Fibroblast of the aortic adventitia (primary cell): ENCODE measurements at places on chromosomes 2 and 18. TPM values are rescaled to one million over a fixed set of nuclear protein-coding genes. Genes with fewer than 3 reads are reported as not detected.

The ZNF396 gene
- total RNA-seq = 2.0 and 2.4 TPM in 2 replicates

The CLHC1 gene
- 14.3 and 36.5 TPM in 2 replicates for total RNA-seq

The KLHL30 gene
- total RNA-seq = 0.09 and 0.33 TPM in 2 replicates

The SCN7A gene
- total RNA-seq = under 0.01 and 4.7 TPM in 2 replicates

The YWHAQ gene
- total RNA-seq = 152 and 562 TPM in 2 replicates

The ADAM17 gene
- total RNA-seq = 40.1 and 108 TPM in 2 replicates

The CIDEA gene
- total RNA-seq = not detected in 2 replicates

The TMEM163 gene
- total RNA-seq = not detected in 2 replicates

The TSGA10 gene
- 3.8 and 11.8 TPM in 2 replicates for total RNA-seq

The TXNDC2 gene
- 0.16 and 0.27 TPM in 2 replicates for total RNA-seq

The IL1RL1 gene
- total RNA-seq = 4.9 and 8.2 TPM in 2 replicates

The SUPT7L gene
- 14.0 and 36.7 TPM in 2 replicates for total RNA-seq

The ALK gene
- total RNA-seq = 0.27 and 0.82 TPM in 2 replicates

The PDCD1 gene
- total RNA-seq = not detected in 2 replicates

The CNTNAP5 gene
- under 0.01 TPM in 1 of 2 replicates, not detected in the other for total RNA-seq

The NEB gene
- total RNA-seq = 0.27 and 0.41 TPM in 2 replicates

The UGT1A8 gene
- 0.09 TPM in 1 of 2 replicates, not detected in the other for total RNA-seq

The POTEC gene
- under 0.01 TPM in 1 of 2 replicates, not detected in the other for total RNA-seq

The RAB6C gene
- not detected in 2 replicates for total RNA-seq

The RGPD3 gene
- total RNA-seq = 0.41 and 0.45 TPM in 2 replicates

The PLCL1 gene
- 12.4 and 17.7 TPM in 2 replicates for total RNA-seq

The TRIM43 gene
- not detected in 2 replicates for total RNA-seq

The TUBB8B gene
- total RNA-seq = not detected in 2 replicates

The IGFBP2 gene
- total RNA-seq = 1.1 and 10.6 TPM in 2 replicates

The DSG3 gene
- 0.16 TPM in 1 of 2 replicates, not detected in the other for total RNA-seq

The GAREM2 gene
- 0.57 and 2.4 TPM in 2 replicates for total RNA-seq

The PPP1CB gene
- total RNA-seq = 307 and 330 TPM in 2 replicates

The AQP12A gene
- not detected in 2 replicates for total RNA-seq

The CKAP2L gene
- 2.7 and 26.4 TPM in 2 replicates for total RNA-seq

The ZC3H6 gene
- 2.9 and 7.5 TPM in 2 replicates for total RNA-seq

The CERKL gene
- total RNA-seq = 0.27 TPM in 1 of 2 replicates, not detected in the other

The SH3RF3 gene
- 2.1 and 8.4 TPM in 2 replicates for total RNA-seq
